ENCODE measurements at places on chromosomes 6 and 20.

- DNase-seq, result no peak
Measured at GRCh38 chr20:18265441-18265840, 22.9 kb upstream of the ZNF133 start.

DNA sequence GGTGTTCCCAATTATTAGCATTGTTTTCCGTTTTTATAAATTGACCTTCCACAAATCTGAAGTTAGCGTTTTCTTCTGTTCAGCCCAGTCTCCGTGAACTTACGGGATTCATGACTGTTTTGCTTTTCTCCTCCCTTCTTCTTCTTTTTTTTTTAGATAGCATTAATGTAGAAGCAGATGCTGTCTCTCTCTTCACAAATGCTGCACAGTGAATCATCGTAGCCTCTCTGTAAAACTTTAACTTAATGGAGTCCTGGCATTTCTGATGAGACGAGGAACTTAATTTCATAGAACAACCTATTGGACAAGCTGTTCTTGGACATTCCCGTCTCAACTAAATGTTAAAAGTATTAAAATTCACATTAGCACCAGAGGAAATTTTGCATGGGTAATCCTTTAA, 138.0 kb upstream of the EEF1E1 start:
- no peak for DNase-seq

DNA sequence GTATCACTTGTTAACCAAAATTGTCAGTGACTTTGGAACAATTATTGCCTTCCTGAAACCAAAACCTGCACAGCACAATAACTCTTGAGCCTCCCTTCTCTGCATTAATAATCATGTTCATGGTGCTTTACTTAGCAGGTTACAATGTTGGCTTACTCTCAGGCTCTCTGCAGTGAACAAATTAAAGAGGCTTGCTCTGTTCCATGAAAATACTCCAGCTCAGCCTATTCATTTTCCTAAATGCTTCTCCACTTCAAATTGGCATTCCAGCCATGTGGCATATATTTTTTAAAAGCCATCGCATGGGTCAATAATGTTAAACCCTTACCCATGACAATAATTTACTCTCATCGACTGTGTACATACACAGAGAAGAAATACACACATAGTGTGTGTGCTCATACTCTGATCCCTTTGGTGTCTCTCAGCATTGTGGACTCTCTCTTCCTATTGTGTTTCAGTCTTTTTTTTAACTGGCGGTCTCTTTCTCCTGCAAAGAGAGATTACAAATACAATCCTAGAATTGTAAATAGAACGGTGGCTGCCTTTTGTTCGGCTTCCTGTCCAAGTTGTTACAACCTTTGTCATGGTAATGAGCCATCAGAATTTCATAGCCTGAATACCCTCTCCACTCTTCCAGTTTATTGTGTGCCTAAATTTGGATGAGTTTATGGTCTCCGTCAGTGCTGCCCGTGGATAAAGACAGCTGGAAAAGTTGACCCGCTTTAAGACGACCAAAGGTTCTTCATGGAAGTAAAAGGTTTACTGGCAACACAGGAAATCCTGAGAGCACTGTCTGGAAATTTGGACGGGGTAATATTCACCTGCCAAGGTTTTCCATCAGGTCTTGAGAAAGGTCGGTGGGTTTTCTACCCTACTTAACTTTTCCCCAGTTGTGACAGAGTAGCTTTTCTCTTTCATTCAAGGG, 263.6 kb downstream of the CD83 start:
- no peak for DNase-seq

GRCh38 chr20:9482180-9482579, 32.2 kb upstream of the LAMP5 start:
- no peak for DNase-seq

- no peak for DNase-seq
Measured at GRCh38 chr20:31663838-31664695, 26.4 kb downstream of the COX4I2 start.

GRCh38 chr20:57768519-57768918, 58.7 kb upstream of the PMEPA1 start:
- no peak for DNase-seq

GRCh38 chr6:35059596-35060345, 81.4 kb downstream of the TCP11 start:
- DNase-seq, result no peak

DNA sequence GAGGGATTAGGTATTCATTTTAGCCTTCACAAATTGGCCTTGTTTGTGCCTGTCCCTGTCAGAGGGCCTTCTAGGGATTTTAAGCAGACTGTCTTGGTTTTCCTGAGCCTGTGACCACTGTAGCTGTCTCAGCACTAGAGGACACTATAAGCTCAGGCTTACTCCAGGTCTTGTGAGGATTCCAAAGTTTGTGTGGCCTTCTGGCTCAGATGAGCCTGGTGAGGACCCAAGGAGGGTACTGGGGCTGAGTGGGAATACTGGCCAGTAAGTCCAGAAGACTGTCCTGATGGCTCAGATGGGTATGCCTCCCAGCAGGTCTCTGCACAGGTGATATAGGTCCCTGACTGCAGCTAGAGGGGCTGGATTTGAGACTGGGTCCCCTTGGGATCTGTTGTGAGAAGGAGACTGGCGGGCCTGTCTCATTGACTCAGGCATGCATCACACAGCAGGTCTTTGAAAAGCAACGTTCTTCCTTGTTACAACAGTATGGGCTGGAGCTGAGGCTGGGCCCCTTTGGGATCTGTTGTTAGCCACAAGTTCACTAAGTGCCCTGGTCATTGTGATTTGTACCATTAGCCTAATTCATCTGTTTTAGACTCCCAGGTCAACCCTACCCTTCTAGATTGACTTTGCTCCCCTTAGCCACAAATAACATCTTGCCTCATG, 26.3 kb upstream of the TFB1M start:
- DNase-seq, result no peak

- no peak for DNase-seq
Measured at GRCh38 chr20:48999890-49000870, 45.9 kb upstream of the CSE1L start.

DNA sequence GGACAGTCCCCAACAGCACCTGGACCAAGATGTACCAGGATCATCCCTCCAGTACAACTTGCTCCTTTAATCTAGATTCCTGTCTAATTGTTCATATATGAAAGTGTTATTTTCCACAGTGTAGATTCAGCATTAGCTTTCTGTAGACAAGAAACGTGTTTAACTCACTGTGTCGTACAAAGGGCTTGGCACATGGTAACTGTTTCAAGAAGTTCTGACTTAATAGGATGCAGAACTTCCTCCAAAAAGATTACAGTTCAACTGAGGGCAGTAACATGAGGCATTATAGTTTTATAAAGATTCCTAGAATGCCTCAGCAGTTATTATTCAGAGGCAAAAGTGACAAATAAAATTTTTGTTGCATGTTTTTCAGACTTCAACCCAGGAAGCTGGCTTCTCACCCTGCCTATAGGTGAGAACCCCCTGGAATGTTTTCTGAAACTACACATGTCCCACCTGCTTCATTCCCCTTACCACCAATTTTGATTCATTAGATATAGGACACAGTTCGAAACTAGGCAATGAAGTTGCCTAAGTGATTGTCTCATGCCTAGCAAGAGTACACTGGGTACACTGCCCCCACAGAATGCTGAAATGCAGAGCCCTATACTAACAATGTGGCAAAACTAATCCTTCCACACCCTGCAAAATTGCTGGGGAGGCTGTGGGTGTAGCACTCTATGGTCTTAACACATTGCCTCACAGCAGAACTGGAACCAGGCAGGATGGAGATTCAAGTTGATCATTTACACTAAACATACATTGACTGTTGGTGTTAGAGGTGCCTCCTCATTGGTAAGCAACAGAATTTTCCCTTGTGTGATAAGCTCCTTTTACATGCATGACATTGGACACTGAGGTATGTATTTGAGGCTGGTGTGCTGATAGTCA, 22.6 kb upstream of the SH3BGRL2 start:
- DNase-seq, result no peak

DNA sequence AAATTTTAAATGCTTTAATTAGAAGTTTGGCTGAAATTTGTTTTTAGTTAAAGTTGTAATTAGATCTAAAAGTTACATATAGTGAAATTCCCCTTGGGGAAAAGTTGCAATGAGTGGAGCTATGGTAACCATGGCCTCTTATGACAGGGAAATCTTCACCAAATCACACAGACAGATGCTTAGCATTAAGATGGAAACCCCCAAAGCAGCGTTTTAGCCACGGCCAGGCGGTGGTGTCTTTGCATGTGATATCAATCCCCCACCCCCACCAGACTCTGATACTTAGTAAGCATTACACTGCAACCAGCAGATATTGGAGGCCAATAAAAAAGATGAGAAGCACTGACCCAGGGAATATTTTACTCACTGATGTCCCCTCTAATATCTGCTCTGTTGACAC, 75.7 kb downstream of the REPS1 start:
- no peak for DNase-seq

DNA sequence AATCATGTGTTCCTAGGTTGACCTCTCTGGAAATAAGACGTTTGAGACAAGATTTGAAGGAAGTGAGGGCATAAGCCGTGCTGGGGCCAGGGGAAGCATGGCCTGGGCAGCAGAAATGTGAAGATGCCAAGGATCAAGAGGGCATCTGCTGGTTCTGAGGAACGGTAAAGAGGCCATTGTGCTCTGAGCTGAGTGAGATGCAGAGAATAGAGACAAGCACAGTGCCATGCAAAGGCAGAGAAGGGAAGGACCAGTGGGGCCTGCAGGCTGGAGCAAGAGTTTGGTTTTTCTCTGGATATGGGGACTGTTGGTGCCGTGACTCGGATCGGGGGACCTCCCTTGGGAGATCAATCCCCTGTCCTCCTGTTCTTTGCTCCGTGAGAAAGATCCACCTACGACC, 50.8 kb downstream of the SMPDL3A start:
- no peak for DNase-seq

GRCh38 chr20:2507875-2508630, 662 bp downstream of the ZNF343 start:
- peak; percentile 7 for DNase-seq

DNA sequence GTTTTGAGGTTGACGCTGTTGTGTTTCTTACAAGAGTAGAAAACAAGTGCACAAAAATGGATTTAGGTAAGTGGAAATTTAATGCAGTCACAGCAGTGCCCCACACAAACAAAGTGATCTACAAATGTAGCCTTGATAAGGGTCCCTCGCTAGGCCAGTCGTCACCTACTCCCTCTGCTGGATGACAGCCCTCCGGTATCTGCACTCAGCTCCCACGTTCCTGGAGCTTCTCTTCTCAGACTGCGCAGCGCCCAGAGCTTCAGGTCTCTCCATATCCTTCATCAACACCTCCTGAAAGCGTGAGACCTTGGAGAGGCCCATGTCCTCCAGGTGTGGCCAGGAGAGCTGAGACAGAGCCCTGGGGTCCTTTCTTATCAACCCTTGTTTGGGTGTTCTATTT, 58.3 kb upstream of the MAP3K4 start:
- no peak for DNase-seq

GRCh38 chr6:79466207-79466834, 70.9 kb downstream of the LCA5 start:
- DNase-seq, result no peak

DNA sequence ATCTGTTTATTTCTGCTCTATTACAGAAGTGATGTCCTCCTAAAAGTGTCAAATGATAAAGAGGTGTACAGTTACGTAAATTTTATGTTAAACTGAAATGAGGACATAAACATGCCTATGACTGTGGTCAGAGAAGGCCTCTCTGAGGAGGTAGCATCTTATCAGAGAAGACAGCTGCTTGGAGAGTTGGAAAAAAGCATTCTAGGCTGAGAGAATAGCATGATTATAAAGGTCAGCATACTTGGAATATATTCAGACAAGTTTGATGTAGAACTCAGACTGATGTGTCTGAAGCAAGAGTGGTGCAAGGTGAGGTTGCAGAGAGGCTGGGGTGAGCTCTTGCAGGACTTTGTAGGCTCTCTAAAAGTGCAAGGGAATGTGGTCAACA, 3.1 kb upstream of the PCNA start:
- no peak for DNase-seq

DNA sequence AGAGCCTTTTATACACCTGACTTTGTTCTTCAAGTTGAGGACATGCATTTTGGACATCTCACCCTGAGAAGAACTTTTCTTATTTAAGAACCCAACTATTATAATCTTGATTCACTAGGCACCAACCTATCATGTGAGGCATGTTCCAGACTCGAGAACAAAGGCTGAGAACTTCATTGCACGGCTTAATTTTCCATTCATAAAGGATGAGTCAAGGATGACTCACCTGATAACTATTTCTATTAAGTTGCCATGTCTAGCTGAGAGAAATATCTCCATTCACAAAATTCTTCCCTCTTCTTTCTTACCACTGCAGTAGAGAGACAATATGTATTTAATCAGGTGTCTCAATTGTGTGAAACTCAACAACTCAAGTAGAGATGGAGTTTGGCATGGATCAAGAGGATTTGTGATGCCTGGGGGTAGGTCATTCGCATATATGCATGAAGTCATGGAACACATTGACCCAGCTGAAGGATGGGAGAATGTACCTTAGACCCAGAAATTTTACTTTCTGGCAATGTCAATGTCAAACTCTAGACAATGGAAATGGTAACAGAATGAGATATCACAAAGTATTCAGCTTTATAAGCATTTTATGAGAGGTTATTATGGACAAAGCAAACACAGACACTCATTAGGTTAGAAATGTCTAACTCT, 208.7 kb upstream of the PRND start:
- DNase-seq, result no peak

- DNase-seq, result no peak
Measured at GRCh38 chr20:24778585-24779031, 170.5 kb upstream of the CST7 start.

- no peak for DNase-seq
Measured at GRCh38 chr6:33458676-33459075, 4.3 kb downstream of the ZBTB9 start.

GRCh38 chr6:155959898-155960495, 504.4 kb upstream of the NOX3 start:
- DNase-seq, result no peak

GRCh38 chr6:45886776-45887175, 128.9 kb downstream of the CLIC5 start:
- no peak for DNase-seq

- no peak for DNase-seq
Measured at GRCh38 chr20:34815636-34816035, 9.8 kb downstream of the NCOA6 start.

DNA sequence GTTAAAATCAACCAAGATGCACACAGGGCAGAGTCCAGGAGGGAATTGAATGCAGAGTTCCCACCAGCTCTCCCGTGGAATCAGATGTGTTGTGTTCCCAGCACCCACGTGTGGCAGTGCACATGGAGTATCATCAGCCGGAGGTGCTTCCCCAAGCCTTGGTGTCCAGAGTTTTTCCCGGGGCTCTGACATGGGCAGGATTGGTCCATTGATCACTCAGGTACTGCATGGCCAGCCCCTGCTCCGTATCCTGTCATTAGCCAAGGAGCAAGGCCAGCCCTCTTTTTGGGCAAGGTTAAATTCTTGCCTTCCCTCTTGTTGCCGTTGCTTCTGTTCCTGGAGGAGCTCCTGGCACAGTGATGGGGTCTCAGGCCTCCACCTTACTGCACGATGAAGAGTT, 28.6 kb upstream of the SLC22A1 start:
- no peak for DNase-seq

GRCh38 chr20:14828459-14828858, 491.0 kb upstream of the FLRT3 start:
- DNase-seq, result no peak

Measured in activated naive CD8-positive, alpha-beta T cell treated with anti-CD3 and anti-CD28 coated beads for 36 hours (primary cell).